ENCODE measurements at places on chromosomes 7 and 10.

DNA sequence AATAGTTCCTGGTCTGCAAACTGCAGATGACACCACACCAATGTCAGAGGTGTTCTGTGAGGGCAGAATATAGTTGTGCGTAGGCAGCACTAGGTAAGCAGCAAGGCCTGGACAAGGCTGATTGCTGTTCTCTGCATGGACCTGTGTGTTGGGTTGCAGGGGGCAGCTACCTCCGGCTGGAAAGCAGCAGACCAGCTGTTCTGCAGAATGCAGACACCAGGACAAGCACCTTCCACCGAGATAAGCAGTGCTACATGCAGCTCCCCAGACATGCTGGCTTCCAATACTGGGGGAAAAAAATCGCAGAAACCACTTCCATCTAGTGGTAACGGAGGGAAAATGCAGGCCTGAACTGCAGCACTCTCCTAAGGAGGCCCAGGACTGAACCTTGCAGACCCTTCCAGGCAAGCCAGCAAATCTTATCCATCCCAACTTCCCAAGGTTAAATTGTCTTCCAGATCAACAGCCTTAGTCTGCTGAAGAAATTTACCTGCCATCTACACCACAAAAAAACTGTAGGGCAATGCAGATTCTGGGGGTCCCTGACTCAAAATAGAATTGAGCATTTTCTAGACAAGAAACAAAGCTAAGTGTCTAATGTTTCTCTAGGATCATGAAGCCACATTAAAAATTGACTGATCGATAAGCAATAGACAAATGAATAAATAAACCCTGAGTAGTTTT, 50.5 kb upstream of the COBL start:
- peak; percentile 12 for DNase-seq

- DNase-seq, result no peak
These were observed 176.4 kb downstream of the THSD7A start for GRCh38 chr7:11655642-11656041.

DNA sequence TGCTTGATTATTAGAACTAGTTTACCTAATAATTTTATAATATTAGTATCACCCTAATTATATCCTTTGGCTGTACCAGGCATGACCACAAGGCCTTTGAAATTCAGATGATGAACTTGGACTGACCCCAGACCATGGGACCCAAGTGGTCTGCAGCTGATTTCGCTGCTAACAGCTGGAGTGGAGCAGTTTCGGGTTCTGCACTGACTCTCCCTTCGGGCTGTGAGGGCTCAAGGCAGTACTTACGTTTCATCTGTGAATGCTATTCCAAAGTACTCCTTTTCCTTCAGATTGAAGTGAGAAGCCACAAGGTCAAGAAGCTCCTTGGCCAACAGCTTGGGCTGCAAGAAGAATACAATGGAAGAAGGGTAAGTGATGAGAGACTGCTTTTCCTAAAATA, 223.8 kb downstream of the PRPF18 start:
- no peak for DNase-seq

- DNase-seq, result no peak
These were observed 30.1 kb downstream of the MKX start for GRCh38 chr10:27715505-27715904.

GRCh38 chr10:52631648-52632047, 140.9 kb downstream of the MBL2 start:
- no peak for DNase-seq

All from NCI-H1048 (cell line).